Kidney (tissue), 22 donors: ENCODE measurements at places on chromosomes 4 and X. TPM values are rescaled to one million over a fixed set of nuclear protein-coding genes. Genes with fewer than 3 reads are reported as not detected.

Gene RTL5
- 6.9 TPM for total RNA-seq

Gene S100G
- total RNA-seq = not detected

Gene SH3TC1
- total RNA-seq = 127 TPM

Gene GK
- 12.5 TPM for total RNA-seq

Gene VCX2
- not detected for total RNA-seq

Gene LANCL3
- total RNA-seq = 0.38 TPM

Gene PIM2
- 29.6 TPM for total RNA-seq

Gene RAB40A
- total RNA-seq = 1.4 TPM

Gene DCAF8L2
- total RNA-seq = not detected

Gene PDHA2
- total RNA-seq = not detected

Gene PLP1
- 2.4 TPM for total RNA-seq

Gene LUZP4
- not detected for total RNA-seq

Gene USP51
- 4.6 TPM for total RNA-seq

Gene ANXA10
- not detected for total RNA-seq

Gene ARSJ
- total RNA-seq = 16.7 TPM

DNA sequence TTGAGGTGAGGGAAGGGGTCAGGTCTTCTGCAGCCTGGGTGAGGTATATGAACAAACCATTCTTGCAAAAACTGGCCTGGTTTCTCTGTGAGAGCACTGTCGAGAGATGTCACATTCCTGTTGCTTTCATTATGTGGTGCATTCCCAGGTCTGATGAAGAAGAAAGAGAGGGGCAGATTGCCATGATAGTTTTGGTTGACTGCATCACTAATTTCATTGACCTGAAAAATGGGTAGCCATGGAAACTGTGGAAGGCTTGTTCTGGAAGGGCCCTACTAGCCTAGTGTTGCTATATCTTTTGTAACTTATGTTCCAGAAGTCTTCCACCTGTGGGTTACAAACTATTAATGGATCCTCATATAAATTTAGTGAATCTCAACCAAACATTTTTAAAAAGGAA, 32.9 kb upstream of the CYBB start:
- H3K4me3 ChIP-seq = no peak overlapping the region
- no peak for DNase-seq
- H3K27me3 ChIP-seq = no peaks in the 10 kb centered on the region
- H3K36me3 ChIP-seq = no peaks in the 10 kb centered on the region
- H3K27ac ChIP-seq = no peak overlapping the region
- no peaks in the 10 kb centered on the region for H3K4me1 ChIP-seq

DNA sequence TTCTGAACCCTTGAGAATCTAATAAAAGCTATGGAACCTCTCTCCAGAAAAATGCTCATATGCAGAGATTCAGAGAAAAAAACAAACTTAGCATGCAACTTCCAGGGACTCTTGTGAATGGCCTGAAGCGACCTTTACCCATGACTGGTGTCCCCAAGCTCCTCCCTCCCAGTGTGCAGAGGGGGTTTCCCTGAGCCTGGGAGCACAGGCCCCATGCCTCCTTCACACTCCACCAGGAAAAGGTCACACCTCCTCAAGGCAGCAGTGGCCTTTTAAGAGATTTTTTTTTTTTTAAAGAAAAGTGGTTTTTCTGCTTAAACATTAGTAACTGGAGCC, 13.3 kb upstream of the UBA6 start:
- H3K4me3 ChIP-seq = no peak overlapping the region
- DNase-seq = no peak
- no peaks in the 10 kb centered on the region for H3K4me1 ChIP-seq
- H3K36me3 ChIP-seq = no peaks in the 10 kb centered on the region

DNA sequence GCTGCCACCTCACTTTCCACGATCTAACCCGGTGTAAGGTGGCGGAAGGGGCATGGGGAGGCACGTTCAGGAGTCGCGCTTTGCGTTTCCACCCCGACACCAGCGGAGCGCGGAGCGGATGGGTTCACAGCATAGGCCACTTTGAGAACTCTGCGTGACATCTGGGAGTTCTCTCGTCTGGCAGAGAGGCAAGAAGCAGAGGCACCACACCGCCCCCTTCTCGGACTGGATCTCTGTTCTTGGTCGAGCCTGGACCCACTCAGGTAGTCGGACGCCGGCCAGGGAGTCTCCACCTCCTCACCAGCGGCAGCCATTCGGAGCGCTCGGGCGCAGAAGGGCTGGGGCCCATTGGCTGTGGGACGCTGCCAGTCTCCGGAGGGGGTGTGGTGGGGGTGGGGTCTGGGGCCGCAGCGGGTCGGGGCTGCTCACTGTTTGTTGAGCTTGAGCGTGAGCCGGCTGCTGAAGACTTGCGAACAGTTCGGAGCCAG, at the start of gene DACH2:
Gene DACH2 (plus strand): TSS at position 428 of the 488 bp plus-strand sequence.
- peak within 1 kb of the TSS; percentile 73 for H3K4me3 ChIP-seq
- no peaks in the 10 kb centered on the region for H3K36me3 ChIP-seq
- peak; percentile 94 for DNase-seq
- no peaks in the 10 kb centered on the region for H3K4me1 ChIP-seq

DNA sequence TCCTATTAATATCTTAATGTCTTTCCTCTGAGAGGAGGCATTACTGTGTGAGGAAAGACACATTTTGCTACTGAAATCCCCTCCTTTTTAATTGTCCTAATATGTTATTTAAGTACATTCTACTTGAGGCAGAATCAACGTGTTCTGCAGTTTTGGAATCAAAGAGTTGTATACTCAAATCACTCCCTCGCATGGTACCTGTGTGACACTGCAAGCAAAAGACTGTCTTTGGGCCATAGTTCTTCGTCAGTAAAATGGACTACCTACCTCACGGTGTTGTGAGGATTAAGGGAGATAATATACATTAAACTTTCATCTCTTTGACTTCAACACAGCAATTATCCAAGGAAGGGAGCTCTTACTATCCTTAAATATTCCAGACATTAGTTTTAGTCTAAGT, 61.5 kb downstream of the TIGD2 start:
- no peaks in the 10 kb centered on the region for H3K27me3 ChIP-seq
- H3K4me3 ChIP-seq = no peak overlapping the region
- H3K27ac ChIP-seq = no peak overlapping the region
- H3K4me1 ChIP-seq = no peaks in the 10 kb centered on the region
- H3K36me3 ChIP-seq = no peaks in the 10 kb centered on the region

DNA sequence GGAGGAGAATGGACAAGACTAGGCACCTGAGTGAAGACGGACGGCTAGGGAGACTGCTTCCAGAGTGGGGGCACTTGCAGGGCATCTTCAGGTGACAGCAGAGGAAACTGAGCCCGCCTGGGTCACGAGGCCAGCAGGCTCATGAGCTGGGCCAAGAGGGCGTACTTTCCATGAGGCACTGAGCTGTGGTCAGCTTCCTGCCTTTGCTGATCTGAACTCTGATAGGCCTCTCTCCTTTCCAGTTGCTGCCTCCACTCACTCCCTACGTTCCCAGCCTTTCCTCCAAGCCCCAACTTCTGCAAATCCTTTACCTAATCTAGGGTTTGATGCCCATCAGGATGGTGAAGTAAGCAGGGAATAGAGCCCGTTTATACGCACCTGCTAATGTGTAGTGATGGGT, 1.4 kb upstream of the L1CAM start:
- no peak overlapping the region for H3K4me3 ChIP-seq
- H3K27ac ChIP-seq = peak overlapping the region; percentile 22
- H3K27me3 ChIP-seq = peaks cover 8% of the 10 kb centered on the region
- H3K36me3 ChIP-seq = no peaks in the 10 kb centered on the region
- DNase-seq = no peak
- H3K4me1 ChIP-seq = peaks cover 2% of the 10 kb centered on the region

DNA sequence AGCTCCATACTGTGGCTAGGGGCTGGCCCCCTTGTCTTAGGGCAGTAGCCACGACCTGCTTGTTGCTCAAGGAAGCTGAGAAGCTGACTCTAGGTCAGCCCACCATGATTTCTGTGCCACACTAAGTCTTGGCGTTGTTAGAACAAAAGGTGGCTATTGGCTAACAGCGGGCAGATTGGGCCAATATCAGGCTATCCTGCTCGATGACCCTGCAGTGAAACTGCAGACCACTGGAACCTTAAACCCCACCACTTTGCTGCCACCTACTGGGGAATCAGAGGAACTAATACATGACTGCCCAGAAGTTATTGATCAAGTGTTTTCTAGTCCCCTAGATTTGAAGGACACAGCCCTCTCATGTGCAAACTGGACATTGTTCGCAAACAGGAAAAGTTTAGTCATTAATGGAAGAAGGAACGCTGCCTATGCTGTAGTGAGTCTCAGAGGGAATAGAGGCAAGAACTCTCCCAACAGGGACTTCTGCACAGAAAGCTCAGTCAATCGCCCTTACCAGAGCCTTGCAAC, 17.0 kb upstream of the PAPSS1 start:
- no peak overlapping the region for H3K4me3 ChIP-seq
- H3K27me3 ChIP-seq = no peaks in the 10 kb centered on the region
- H3K27ac ChIP-seq = no peak overlapping the region
- no peaks in the 10 kb centered on the region for H3K36me3 ChIP-seq

DNA sequence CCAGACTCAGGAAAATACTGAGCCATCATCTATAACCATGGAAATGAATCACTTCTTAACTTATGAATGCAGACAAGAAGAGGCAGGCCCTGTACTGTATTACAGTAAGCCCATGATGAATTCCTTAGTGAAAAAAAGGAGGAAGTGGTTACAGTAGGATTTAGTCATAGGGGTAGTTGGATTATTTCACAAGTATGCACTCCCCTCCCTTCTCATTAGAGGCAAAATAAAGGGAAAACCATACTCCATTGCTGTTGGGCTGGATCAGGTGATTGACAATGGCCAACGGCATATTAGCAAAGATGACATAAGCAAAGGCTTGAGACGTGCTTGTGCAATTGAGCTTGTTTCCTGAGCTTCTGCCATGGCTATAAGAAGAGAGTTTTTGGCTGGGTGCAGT, 181.1 kb upstream of the PRPS2 start:
- H3K27me3 ChIP-seq = no peaks in the 10 kb centered on the region
- DNase-seq = no peak
- no peak overlapping the region for H3K4me3 ChIP-seq
- no peaks in the 10 kb centered on the region for H3K4me1 ChIP-seq
- H3K36me3 ChIP-seq = no peaks in the 10 kb centered on the region

- H3K36me3 ChIP-seq = no peaks in the 10 kb centered on the region
- H3K4me1 ChIP-seq = no peaks in the 10 kb centered on the region
- no peak overlapping the region for H3K4me3 ChIP-seq
- H3K27me3 ChIP-seq = no peaks in the 10 kb centered on the region
- H3K27ac ChIP-seq = no peak overlapping the region
Observed at GRCh38 chrX:105609530-105609929, 212.8 kb upstream of the NRK start.

DNA sequence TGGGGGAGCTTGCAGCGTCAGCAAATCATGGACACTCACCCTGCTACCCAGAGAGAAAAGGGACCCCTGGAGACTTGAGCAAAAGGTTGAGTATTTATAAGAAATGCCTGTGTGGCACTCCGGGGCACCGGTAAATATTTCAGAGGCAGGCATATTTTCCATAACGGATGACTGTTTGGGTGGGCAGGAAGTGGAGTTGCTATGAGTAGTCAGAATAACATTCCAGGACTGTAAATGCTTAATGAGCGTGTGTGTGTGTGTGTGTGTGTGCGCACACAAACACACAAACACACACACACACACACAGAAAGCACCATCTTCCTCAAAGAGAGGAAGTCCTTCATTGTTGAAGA, 74.6 kb downstream of the MXRA5 start:
- no peak overlapping the region for H3K27ac ChIP-seq
- H3K4me1 ChIP-seq = no peaks in the 10 kb centered on the region
- H3K4me3 ChIP-seq = no peak overlapping the region
- no peaks in the 10 kb centered on the region for H3K36me3 ChIP-seq

- no peaks in the 10 kb centered on the region for H3K27me3 ChIP-seq
- H3K27ac ChIP-seq = no peak overlapping the region
- H3K4me1 ChIP-seq = no peaks in the 10 kb centered on the region
- DNase-seq = no peak
- H3K4me3 ChIP-seq = no peak overlapping the region
Observed at GRCh38 chrX:67289055-67289499, 254.7 kb upstream of the AR start.

- H3K36me3 ChIP-seq = no peaks in the 10 kb centered on the region
- no peak overlapping the region for H3K4me3 ChIP-seq
- no peaks in the 10 kb centered on the region for H3K4me1 ChIP-seq
- no peak overlapping the region for H3K27ac ChIP-seq
- no peaks in the 10 kb centered on the region for H3K27me3 ChIP-seq
Observed at GRCh38 chr4:72094059-72094797, 62.4 kb downstream of the NPFFR2 start.

- H3K4me1 ChIP-seq = no peaks in the 10 kb centered on the region
- no peaks in the 10 kb centered on the region for H3K27me3 ChIP-seq
- H3K4me3 ChIP-seq = no peak overlapping the region
- DNase-seq = no peak
- no peaks in the 10 kb centered on the region for H3K36me3 ChIP-seq
Observed at GRCh38 chr4:85265234-85265633, 209.7 kb upstream of the ARHGAP24 start.

DNA sequence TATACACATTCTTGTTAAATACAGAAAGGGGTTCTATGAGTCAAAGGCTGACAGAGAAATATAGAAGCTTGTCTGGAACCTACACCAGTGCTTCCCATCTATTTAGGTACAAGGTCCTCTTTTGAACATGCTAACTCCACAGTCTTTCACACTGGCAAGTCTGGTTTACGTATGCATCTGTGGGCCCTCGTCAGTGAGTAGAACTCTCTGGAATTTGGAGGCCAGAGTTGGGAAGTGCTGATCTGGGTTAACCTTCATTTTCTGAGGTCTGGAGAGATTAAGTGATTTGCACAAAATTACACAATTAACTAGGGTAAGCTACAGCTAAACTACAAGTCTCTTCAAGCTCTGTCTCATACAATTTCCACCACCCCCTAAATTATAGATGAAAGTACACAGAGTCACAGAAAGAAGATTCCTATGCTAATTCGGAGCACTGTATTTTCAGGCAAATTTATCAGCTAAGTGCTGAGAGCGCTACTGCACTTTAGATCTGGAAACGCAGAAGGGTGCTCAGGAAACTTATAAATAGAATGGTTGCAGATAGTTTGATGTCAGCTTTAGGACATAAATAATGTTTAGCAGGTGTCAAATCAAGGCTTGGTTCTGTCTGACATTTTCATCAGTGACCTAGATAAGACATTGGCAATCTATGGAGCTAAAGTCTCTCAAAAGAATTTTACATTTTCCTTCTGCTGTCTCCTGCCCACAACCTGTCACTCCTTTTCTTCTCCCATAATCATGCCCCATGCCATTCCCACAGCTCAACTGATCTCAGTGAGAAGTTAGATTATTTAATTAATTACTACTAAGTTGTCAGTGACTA, 43.0 kb upstream of the PDLIM5 start:
- peaks cover 2% of the 10 kb centered on the region for H3K4me1 ChIP-seq
- no peaks in the 10 kb centered on the region for H3K27me3 ChIP-seq
- no peak for DNase-seq
- H3K36me3 ChIP-seq = no peaks in the 10 kb centered on the region

- H3K4me1 ChIP-seq = no peaks in the 10 kb centered on the region
- no peak overlapping the region for H3K27ac ChIP-seq
- no peaks in the 10 kb centered on the region for H3K27me3 ChIP-seq
- H3K4me3 ChIP-seq = no peak overlapping the region
- H3K36me3 ChIP-seq = no peaks in the 10 kb centered on the region
Observed at GRCh38 chr4:174669270-174669669, 147.0 kb upstream of the HPGD start.
